ENCODE measurements at places on chromosomes 13 and 19. TPM values are rescaled to one million over a fixed set of nuclear protein-coding genes. Genes with fewer than 3 reads are reported as not detected.
A peak's percentile ranks its signal among the peaks of the same experiment; 100 is the strongest.

- DNase-seq = no peak
Measured at GRCh38 chr19:17975032-17975431, 8.1 kb downstream of the KCNN1 start.

DNA sequence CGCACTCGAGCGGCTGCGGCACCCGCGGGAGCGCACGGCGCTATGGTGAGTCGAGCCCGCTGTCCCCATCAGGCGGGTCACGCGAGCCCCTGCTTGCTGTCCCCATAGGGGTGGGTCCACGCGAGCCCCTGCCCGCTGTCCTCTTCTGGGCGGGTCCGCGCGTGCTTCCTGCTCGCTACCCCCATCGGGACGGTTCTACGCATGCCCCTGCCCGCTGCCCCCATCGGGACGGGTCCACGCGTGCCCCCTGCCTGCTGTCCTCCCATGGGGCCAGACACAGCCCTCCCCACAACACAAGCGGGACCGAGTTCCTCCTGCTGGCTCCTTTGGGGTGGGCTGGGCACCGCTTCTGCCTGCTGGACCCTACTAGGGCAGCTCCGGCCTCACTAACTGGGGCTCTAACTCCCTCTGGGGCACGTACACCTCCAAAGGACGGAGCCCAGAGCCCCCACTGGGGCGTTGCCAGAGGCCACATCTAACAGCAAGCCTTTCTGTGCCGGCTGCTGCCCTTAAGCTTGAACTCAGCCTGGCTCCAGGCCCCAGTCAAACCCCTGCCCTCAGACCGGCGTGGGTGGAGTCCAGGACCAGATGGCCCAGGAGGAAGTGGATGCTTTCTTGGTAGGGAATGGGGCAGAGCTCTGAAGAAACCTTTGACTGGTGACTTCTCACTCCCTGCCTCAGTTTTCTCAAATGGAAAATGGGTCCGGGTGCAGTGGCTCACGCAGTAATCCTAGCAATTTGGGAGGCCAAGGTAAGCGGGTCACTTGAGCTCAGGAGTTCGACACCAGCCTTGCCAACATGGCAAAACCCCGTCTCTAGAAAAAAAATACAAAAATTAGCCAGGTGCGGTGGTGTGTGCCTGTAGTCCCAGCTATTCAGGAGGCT is 722 bp downstream of the COLGALT1 start:
- peak; percentile 73 for DNase-seq

DNA sequence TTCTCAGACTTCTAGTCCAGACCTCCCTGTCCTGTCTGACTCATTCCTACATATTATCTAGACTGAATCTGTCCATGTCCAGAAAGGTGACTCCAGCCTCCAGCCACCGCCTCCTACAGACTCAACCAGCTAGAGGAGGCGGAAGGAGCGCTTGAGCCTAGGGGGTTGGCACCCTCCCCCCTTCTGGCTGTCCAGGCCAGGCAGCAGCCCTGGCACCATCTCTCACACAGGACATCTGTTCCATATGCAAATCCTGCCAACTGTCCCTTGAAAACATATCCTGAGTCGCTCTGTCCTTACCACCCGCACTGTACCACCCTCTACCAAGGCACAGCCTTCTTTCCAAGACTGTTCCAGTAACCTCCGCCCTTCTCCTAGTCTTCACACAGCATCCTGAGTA is 150.7 kb upstream of the WASF3 start:
- DNase-seq = no peak

RBM26 gene
- 30.1 TPM for total RNA-seq

- no peak for DNase-seq
Measured at GRCh38 chr13:98295371-98295770, 118.3 kb upstream of the RNF113B start.

Data from LHCN-M2 (cell line).